Cortex of kidney (tissue), 1 donor: ENCODE measurements at places on chromosomes 7 and 10.

GRCh38 chr7:91193141-91193540, 71.1 kb upstream of the FZD1 start:
- DNase-seq, result no peak

DNA sequence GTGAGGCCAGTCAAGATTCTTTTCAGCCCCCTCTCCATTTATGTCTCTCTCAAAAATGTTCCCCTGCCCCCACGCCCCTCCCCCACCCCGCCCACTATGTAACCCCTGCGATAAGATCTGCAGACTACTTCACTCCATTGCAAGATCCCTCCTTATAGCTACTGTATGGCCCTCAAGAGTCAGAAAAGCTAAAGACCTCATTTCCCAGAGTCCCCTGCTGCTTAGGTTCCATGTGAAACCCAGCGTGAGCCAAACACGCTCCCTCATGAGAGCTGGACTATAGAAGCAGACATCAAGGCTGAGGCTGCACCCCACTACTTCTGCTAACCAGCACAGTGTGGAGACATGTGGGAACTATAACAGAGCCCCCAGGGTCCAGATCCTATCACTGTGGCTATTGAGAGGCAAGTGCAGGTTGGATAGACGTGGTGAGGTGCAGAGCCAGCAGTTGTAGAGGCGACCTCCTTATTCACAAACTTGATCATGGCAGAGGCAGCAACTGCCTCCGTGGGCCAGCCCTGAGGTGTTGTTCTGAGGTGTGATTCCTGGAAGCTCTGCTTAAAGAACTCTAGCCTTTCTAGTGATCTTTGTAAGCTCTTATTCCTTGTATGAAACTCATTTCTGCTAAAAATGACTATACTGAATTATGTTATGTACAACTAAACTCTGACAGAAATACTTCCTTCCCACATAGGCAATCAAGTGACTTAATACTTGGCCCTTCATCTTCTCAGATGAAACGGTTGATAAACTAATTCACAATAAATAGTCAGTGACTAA, 117.0 kb upstream of the ARID5B start:
- no peak for DNase-seq

DNA sequence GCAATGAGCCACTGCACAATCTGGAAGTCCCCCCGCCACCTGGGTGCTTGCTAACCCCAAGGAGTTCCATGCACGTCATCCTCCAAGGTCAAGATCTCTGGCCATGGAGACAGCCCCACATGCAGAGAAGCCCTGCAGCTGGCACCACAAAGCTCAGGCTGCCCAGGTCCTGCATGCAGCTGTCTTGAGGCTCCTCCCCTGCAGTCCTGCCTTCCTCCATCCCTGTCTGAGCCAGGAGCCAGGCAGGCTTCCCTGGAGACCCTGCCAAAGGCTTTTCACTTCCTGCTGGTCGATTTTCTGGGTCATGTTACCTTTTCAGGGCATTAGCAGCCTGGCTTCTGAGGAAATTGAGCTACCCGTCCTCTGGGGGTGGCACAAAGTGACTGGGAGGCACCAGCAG, 12.5 kb upstream of the TMEM72 start:
- no peak for DNase-seq

GRCh38 chr7:38632411-38632810, 1.2 kb upstream of the AMPH start:
- DNase-seq, result no peak

GRCh38 chr7:100446040-100446439, 9.7 kb upstream of the PPP1R35 start:
- no peak for DNase-seq

DNA sequence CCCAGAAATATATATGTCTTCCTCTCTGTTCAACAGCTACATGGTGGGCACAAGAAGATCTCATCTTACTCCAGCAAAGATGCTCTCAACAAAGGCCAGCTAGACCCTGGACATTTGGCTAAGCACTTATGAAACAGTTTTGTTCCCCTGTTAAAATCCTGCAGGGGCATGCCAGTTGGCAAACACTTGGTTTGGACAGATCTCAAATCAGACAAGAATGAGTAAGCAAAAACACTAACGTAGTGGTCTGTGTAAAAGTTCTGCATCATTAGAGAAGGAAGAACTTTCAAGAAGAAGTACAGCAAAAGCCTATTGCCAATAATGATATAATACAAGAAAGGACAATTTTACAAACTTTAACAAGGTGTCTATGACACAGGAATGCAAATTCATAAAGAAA, 125.6 kb downstream of the CALN1 start:
- DNase-seq, result no peak

DNA sequence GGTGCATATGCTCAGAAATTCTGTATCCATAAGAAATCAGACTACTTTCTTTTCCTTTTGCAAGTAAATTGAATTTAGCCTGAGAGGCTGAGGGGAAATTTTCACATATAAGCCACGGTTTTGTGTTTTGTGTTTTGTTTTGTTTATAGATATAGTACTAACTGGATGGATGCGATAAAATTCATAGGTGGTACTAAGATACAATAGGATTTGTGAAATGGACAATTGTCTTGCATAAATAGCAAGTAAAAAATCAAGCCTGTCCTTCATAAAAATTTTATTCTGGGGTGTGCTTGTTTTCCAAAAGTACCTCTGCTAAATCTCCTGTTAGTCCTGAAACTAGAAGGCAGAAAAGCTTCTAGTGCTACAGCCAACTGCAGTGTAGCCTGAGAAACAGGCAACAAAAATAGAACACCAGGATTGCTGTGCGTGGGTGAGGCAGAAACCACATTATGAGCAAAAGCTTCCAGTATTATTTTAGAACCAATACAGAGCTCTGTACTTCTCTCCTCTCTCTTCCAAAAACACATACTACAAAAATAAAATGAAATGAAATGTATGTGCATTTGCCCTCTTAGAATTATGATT, 634 bp upstream of the HDAC9 start:
- DNase-seq, result no peak

GRCh38 chr10:123252779-123253178, 98.6 kb downstream of the BUB3 start:
- DNase-seq, result no peak

DNA sequence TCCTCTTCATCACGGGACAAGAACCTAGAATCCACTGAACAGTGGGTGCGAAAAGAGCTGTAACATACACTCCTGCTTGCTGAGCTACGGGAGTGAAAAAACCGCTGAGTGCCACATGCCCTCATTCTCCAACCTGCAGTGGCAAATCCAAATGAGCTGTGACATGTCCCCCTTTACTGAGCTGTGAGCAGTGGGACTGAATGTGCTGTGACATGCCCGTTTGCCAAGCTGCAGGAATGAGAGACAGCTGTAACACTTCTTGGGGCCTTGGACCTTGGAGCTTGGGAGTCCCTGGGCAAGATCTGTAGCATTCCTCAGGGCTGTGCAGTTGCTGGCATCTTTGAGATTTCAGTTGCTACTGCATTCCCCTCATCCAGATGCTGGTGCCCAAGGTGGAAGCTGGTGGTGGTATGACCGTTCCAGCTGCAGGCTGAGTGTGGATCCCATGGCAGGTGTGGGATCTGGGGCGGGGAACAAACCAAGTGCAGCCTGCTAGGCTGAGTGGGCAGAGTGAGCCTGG, 85.0 kb downstream of the TMEM106B start:
- no peak for DNase-seq
